ENCODE measurements at places on chromosomes 2 and 18.

DNA sequence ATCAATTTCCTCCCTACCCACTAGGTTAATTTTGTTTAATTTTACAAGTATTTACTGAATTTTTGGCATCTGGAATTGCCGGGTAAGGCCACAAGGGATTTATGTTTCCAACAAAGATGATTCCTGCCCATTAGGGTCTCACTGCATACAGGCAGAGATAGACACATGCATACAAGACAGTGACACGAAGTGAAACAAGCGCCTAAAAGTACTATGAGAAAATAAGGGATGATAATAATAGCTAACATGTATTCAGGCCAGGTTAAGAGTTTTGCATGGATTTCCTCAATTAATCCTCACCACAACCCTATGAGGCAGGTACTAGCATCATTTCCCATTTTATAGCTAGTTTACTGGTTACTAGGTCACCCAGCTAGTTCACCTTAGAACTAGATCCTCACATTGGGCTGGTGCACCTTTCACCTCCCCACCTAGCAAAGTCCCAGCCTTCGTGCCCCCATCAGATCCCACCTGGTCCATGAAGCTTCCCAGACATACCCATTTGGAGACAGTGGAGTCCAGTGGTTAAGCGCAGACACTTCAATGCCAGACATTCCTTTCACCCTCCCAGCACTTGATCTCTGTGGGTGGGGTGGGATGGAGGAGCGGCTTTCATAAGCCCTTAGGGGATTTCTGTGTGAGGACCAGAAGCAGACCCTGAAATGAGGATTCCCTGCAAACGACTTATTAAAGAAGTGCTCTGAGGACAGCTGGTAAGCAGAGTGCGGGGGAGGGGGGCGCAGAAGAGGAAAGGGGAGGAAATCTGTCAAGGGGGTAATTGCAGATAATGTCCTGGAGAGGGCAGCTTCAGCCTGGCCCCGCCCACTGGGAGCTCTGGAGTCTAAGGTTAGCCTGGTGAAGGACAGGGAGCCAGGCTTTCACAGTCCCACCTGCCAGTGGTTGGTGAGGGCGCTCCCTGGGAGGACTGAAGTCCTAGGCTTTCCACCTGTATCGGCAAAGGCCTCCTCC, 5.8 kb upstream of the DGUOK start:
- no peak for DNase-seq

DNA sequence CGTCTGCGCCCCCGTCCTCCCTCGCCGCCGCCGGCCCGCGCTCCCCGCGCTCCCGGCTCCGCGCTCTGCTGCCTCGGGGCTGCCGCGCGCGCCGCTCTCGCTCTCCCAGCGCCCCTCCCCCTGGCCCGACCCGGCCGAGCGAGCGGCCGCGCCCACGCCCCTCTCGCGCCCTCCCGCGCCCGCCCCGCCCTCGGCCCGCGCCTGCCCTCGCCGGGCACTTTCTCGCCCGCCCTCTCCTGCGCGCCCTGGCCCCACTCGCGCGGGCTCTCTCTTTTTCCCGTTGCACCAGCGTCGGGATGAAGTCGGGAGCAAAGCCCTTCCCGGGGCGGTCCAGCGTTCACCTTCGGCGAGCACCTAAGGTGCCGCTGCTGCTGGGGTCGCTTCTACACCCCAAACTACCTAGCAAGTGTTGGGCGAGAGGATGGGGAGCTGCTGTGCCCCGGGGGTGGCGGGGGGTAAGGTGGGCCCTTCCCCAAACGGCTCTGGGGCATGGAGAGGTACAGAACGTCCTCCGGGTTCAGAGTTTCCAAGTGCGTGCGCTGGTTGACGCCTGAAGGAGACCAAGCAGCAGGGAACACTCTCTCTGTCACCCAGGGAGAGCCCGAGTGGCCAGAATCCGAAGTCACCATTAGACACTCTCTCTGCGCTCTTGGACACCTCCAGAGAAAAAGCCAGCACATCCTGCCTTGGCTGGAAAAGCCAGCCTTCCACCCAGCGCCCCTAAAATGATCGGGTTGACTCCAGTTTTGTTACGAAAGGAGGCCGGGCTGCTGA, at the start of gene COLEC12:
TSS of gene COLEC12 (minus strand) at position 70 of the 774 bp plus-strand sequence. CDS start 187 bp downstream, outside the sequence.
- DNase-seq: no peak

DNA sequence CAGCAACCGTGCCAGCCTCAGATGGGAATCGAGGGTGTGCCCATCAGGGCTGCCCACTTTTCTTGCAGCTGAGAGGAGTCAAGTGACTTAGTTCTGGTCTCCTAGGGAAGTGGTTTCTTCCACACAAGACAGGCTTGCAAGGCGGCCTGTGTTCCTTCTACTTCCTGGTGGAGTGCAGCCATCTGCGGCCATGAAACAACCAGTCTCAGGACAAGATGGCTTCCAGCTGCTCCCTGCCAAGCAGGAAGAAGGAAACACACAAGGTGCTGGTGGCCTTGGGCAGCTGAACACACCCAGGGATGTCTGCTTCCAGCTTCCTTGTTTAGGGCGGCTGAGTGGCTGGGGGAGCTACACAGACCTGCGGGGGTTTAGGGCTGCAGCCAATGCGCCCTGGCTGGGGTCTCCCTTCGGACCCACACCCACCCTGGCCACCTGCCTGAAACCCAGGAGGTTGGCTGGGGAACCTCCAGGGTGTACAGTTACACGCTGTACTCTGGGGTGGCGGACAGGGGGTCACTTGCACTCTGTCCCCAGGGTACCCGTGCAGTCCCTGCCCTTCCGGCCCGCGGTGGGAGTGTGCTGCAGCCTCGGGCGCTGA, 34.7 kb downstream of the PTPN18 start:
- no peak for DNase-seq

GRCh38 chr2:185108588-185108987, 510.3 kb downstream of the ZNF804A start:
- no peak for DNase-seq

- DNase-seq: no peak
Observed at GRCh38 chr2:224312741-224313140, 89.2 kb downstream of the FAM124B start.

- DNase-seq: peak; percentile 93
Observed at GRCh38 chr18:62979176-62979575, 263.8 kb downstream of the PHLPP1 start.

DNA sequence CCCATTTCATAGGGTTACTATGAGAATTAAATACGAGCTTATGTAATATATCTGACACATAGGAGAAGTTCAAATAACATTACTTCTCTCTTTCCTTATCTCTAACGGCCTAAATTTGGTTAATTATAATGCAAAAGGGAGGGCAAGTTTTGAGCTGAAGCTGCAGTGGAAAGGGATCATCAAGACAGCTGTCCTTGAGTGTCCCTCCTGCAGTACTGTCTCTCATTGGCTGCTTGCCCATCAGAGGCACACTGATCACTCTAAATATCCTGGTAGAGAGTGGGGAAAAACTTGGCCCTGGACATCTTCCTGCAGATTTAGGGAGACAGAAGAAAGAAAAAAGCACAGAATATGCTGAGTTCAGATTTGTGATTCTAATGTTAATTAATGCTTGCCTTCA, 186.0 kb downstream of the CAMKMT start:
- DNase-seq: no peak

- no peak for DNase-seq
Observed at GRCh38 chr2:80303909-80304837, at the start of gene LRRTM1. TSS of gene LRRTM1 (minus strand) at chr2:80304752. CDS start at chr2:80303819, 933 bp downstream.

DNA sequence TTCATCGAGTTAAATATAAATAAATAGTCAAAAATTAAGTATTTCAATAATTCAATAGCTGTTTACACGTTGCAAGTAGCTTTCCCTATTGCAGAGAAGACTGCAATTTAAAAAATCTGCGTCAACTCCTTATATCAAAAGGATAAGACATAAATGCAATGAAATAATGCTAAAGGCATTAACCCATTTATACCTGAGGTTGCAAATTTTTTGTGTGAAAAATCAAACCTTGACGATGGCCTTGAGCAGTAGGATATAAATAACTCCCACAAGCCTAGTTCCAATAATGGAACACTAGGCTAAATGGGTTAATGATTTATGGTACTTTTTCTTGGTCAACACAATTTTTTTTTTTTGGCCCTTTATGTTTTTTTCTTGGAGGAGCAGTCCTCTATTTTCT, 76.4 kb upstream of the CDKL4 start:
- no peak for DNase-seq

DNA sequence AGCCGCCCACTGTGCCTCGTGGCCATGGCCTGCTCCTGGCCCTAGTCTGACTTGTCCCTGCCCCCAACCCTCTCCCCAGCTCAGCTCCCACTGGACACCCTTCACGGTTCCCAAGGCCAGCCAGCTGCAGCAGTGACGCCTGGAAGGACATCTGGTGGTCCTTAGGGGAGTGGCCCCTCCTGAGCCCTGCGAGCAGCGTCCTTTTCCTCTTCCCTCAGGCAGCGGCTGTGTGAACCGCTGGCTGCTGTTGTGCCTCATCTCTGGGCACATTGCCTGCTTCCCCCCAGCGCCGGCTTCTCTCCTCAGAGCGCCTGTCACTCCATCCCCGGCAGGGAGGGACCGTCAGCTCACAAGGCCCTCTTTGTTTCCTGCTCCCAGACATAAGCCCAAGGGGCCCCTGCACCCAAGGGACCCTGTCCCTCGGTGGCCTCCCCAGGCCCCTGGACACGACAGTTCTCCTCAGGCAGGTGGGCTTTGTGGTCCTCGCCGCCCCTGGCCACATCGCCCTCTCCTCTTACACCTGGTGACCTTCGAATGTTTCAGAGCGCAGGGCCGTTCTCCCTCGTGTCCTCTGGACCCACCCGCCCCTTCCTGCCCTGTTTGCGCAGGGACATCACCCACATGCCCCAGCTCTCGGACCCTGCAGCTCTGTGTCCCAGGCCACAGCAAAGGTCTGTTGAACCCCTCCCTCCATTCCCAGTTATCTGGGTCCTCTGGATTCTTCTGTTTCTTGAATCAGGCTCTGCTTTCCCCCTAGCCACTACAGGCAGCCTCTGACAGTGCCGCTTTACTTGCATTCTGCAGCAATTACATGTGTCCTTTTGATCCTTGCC, 35.8 kb downstream of the ANO7 start:
- DNase-seq: peak; percentile 97

- no peak for DNase-seq
Observed at GRCh38 chr18:44765456-44765855, 84.8 kb downstream of the SETBP1 start.

DNA sequence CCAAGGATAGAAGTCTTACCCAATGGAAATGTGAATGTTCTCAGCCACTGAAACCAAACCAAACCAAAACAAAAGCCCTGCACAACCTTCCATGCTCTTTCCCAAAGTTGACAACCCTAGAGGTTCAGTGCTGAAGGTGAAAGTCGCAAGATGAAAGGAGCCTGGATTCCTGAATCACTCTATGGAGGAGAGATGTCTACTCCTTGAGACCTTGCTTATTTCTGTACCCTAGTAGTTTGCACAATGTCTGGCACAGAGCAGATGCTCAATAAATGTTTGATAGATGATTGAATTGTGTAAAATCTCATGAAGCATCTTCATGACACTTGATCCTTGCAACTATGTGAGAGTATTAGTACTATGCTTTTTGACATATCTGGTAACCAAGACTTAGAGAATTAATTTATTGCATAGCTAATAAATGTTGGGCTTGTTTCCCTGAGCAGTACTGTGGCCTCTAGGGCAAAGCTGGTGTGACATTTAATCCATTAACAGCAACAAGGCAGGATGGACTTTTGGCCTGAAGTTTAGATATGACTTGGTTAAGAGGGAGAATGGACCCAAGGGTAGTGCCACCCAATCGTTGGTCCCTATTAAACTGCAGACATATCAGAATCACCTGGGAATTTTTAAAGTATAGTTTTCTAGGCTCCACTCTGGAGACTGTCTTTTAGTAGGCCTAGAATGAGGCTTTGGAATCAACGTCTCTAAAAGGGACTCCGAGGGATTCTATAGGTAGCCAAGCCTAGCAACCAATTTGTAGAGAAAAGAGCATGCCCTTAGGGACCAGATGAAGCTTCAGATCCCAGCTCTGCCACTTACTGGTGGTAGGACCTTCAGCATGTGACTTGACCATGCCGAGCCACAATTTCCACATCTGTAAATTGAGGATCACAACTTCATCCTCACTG, 145.9 kb downstream of the DDX1 start:
- no peak for DNase-seq

- DNase-seq: no peak
Observed at GRCh38 chr2:61759005-61759404, 94.9 kb downstream of the FAM161A start.

DNA sequence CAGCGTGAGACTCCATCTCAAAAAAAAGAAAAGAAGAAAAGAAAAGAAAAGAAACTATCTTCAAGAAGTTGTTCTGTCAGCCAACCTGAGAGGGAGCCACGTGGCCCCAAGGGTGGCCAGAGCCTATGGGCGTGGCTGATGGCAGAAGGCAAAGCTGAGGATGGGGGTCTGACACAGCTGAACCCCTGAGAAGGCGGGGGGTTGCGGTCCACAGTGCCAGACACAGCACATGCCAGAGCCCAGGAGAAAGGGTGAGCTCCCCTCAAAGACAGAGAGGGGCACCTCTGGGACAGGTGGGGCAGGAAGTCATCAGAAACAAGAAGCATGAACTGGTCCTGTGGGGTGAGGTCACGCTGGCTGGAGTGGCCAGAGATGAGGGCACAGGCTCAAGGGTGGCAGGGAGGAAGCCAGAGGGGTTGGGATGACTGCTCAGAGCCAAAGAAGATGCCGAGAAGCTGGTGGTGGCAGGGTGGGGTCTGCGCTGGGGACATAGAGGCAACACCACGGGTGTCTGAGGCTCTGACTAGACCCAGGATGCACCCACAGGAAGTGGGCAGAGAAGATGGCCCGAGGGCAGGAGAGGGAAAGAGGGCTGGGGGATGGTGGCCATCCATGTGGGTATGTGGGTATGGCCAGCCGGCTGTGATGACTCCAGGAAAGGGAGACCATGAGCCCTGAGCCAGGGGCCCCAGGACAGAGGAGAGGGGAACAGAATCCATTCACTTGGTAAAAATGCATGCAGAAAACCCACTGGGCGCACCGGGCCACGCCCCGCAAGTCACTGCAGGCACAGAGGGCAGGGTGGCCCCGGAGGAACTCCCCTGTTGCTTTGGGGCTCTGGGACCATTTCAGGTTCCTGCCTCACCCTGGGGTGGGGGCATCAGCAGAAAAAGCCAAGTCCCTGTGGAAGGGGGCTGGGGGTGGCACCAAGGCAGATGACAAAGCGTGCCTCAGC, 8.4 kb downstream of the KIF1A start:
- DNase-seq: no peak

GRCh38 chr18:45111502-45111848, 430.8 kb downstream of the SETBP1 start:
- no peak for DNase-seq

GRCh38 chr2:83874712-83875430, 584.2 kb downstream of the SUCLG1 start:
- no peak for DNase-seq

DNA sequence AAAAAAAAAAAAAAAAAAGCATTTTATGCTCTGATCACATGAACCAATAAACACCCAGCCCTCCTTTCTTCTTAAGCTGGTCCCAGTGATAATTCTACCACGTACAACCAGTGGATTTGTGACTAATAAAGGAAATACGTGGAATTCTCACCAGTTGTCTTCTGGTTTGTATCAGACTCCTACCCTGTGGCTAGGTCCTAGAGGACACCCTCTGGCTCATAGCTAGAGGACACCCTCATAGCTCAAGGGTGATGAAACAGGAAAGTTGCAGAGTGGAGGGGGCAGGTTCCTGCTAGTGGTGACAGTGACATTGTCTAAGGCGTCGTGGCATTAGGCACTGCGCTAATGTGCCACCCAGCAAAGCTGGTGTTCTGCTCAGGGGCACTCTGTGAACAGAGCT, 167.8 kb downstream of the BCL11A start:
- no peak for DNase-seq

- DNase-seq: no peak
Observed at GRCh38 chr2:143312441-143312840, 183.2 kb downstream of the ARHGAP15 start.

All from globus pallidus (tissue), 1 donor.